Right lobe of liver (tissue), 6 donors: ENCODE measurements at places on chromosomes 11 and 22. TPM values are rescaled to one million over a fixed set of nuclear protein-coding genes. Genes with fewer than 3 reads are reported as not detected.

P2RX6 gene
- 0.42 TPM for total RNA-seq

OR10D3 gene
- not detected for total RNA-seq

NDUFA6 gene
- 34.9 TPM for total RNA-seq

MYEOV gene
- total RNA-seq: 0.25 TPM

C22orf42 gene
- total RNA-seq: not detected

LMNTD2 gene
- 6.5 TPM for total RNA-seq

ZNF280A gene
- not detected for total RNA-seq

KCNE3 gene
- 1.3 TPM for total RNA-seq

- DNase-seq: no peak
Observed at GRCh38 chr11:16924462-16924825, 89.8 kb downstream of the PLEKHA7 start.

- DNase-seq: no peak
Observed at GRCh38 chr11:58639669-58640068, 17.2 kb downstream of the CNTF start.

- no peak for DNase-seq
Observed at GRCh38 chr11:10476927-10477689, 22.0 kb downstream of the AMPD3 start.

DNA sequence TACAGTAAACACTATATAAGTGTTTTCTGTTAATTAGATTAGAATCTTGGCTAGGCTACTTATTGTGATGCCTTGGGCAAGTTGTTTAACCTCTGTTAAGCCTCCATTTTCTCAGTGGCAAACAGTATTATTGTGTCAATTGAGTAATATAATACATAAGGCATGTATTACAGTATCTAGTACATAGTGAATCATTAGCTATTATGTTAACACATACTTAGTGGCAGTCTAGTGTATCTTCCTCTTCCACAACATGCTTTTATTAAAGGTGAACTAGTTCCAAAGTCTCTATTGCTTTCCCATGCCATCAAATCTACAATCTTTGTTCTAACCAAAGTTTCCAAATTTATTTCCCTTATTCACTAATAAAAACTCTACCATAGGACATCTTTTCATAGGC is 200.9 kb downstream of the SOX6 start:
- no peak for DNase-seq

GRCh38 chr11:92451063-92451462 is 226.4 kb downstream of the FAT3 start:
- DNase-seq: no peak

- peak; percentile 79 for DNase-seq
Observed at GRCh38 chr11:4181782-4182721, 87.5 kb downstream of the RRM1 start.

DNA sequence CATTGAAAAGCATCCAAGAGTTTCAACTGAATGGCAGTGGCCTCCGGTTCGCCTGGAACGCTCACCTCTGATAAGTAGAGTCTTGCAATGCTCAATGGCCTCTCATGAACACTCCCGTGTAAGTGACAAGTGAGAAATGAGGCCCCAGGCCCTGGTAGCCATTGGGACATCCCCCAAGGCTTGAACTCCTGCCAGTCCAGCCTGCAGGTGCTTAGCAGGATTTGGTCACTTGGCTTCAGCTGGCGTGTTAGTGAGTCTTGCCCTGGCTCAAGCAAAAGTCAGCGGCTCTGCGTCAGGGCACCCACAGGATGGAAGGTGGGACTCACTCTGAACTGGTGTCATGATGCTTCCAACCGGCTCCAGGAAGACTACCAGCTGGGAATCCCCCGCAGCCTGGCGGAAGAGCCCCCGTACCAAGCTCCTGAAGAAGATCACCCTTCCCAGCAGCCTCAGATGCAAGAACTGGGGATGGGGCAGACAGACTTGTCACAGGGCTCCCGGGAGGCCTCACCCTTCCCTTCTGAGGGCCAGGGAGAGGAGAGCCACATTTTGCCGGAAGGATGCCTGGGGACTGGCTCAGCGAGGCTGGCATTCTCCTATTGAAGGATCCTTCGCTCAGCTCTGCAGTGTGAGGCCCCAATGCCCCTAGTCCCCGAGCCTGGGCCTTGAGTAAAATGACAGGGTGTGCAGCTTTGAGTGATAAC is 19.3 kb downstream of the MB start:
- peak; percentile 37 for DNase-seq

GRCh38 chr11:44963136-44963535 is 12.5 kb upstream of the TP53I11 start:
- DNase-seq: no peak

- no peak for DNase-seq
Observed at GRCh38 chr11:70517203-70517602, 118.9 kb downstream of the CTTN start.

GRCh38 chr11:132423266-132423665 is 1052.9 kb downstream of the NTM start:
- no peak for DNase-seq

- no peak for DNase-seq
Observed at GRCh38 chr11:33617672-33618350, 82.8 kb downstream of the C11orf91 start.

DNA sequence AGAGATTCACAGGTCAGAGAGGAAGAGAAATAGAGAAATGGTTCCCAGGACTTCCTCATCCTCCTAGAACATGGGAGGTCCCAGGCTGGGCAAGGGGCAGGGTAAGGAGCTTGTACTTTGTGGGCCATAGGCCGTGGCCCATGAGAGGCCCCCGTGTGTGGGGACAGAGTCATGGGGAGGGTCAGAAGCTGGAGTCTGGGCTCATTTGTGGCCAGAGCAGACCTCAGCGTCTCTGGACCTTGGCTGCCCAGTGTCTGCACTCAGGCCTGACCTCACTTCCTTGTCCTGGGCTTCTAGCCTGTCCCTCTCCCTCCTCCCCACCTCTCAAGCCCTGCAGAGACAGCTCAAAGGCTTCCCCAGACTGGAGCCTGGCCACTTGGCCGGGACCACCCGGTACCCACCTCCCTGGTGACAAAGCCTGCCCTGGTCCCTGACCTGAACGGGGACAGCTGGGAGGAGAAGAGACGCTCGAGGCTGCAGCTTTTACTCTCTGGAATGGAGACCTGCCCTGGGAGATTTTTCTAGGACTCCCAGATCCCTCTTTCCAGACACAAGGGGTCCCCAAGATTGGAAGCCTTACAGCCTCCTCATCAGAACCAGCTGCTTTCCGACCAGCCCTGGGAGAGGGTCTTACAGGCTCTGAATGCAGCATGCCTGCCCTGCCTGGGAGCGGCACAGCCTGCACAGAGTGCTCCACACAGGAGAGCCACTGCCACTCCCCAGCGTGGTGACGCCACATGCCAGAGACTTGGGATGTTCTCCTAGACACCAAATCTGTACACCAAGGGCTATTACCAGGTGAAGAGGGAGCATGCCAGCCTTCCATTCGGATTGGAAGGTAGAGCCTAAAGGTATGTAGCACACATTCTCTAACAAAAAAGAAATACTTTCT is 569.0 kb upstream of the B3GAT1 start:
- no peak for DNase-seq

DNA sequence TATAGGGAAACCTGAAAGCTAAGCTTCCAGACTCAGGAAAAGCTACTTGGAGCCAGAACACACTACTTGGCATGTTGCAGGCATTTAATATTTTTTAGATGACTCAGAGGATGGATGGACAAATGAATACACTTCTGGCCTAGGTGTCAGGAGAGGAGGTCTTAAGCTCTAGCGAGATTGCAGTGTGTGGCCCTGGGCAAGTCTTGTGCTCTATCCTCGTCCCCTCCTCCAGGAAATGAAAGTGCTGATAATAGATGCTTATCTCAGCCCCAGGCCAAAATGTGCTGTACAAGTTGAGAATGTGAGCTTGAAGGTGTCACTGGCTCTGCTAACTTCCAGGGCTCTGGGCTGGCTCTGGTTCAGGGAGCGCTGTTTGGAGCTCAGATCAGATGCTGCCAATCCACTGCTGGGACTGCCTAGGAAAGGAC is 136.3 kb downstream of the PKNOX2 start:
- DNase-seq: no peak

DNA sequence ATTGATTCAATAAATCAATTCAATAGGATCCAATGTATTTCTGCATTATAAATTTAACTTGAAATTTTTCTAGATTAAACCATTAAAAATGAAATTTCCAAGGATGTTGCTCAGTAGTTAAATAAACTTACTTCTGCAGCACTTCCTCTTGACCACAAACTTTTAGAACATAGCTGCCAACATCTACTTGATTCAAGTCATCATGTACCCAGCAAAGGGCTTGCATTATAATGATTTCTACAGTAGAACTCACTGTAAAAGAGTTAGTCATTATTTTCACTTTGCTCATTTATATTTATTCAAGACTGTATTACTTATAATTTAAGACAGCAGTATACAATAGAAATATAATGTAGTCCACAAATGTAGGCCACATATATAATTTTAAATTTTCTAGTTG is 59.2 kb downstream of the PIK3C2A start:
- no peak for DNase-seq

GRCh38 chr11:95682552-95682951 is 107.0 kb downstream of the FAM76B start:
- no peak for DNase-seq

- DNase-seq: no peak
Observed at GRCh38 chr11:23974051-23974450, 522.8 kb upstream of the LUZP2 start.

GRCh38 chr11:121368364-121369240 is 76.0 kb downstream of the SC5D start:
- DNase-seq: no peak

- DNase-seq: peak; percentile 28
Observed at GRCh38 chr22:38655519-38656255, 505 bp downstream of the FAM227A start.

DNA sequence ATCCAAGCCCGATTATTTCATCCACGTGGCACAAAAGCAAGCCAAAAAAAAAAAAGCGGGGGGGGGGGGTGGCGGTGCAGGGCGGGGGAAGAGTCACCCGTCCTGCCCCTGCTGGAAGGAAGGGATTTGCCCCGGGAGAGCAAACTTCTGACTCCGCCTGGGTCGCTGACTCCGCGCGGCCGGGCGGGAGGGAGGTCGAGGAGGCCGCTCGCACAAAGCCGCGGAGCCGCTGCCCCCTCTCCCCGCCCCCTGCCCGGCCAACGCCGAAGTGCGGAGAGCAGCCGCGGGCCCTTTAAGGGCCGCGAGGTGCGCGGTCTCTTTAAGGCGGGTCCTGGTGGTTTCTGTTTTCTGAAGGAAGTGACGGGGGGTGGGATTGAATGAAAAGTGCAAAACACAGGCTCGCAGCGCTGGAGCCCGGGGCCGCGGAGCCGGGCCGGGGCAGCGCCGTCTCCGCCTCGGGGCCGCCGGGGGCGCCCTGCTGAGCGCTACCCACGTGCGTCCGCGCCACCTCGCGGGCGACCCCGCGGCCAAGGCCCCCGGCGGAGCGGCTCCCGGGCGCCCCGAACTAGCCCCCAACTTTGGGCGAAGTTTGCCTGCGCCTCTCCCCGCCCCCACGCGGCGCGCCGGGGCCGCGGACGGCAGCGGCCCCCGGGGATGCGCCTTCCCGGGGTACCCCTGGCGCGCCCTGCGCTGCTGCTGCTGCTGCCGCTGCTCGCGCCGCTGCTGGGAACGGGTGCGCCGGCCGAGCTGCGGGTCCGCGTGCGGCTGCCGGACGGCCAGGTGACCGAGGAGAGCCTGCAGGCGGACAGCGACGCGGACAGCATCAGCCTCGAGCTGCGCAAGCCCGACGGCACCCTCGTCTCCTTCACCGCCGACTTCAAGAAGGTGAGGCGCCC is at the start of gene OAF:
TSS of gene OAF (plus strand) at position 407 of the 896 bp plus-strand sequence. CDS start at position 655, 248 bp downstream.
- DNase-seq: peak; percentile 87
